Stimulated activated CD4-positive, alpha-beta T cell treated with anti-CD3 and anti-CD28 coated beads, Interleukin-15, amount 100 ng/mL, for 24 hours (primary cell): ENCODE measurements at places on chromosomes 7 and 10.

GRCh38 chr10:9786101-9786500 is 1231.6 kb upstream of the CELF2 start:
- DNase-seq = no peak

DNA sequence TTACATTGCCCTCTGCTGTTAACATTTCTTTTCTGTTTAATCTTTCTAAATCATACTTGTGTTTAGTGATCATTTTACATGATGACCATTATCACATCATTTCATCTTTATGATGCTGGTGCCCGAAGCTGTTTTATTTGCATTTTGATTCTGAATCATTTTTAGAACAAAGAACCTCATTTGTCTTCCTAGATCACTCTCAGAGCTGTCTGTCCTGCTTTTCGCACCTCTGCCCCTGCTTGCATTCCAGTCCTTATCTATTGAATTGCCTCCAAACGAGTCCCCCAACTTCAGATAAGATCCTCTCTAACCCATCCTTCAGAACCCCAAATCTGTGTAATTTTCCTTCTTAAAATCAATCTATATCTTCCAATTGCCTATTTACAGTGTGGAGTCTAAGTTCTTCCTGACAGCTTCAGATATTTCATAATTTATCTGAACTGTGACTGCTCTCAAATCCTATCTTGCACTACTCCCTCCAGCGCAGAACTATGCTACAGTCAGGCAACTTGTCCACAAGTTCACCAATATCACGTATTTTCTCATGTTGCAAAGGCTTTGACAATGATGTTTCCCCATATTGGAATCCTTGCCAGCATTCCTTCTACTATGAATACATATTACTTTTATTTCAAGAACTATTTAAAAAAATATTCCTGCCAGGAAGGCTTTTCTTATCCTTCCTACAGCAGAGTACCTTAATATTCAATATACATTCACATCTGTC is 346.5 kb upstream of the CACNA2D1 start:
- DNase-seq = no peak

GRCh38 chr7:145293228-145293701 is 457.4 kb upstream of the TPK1 start:
- DNase-seq = no peak

DNA sequence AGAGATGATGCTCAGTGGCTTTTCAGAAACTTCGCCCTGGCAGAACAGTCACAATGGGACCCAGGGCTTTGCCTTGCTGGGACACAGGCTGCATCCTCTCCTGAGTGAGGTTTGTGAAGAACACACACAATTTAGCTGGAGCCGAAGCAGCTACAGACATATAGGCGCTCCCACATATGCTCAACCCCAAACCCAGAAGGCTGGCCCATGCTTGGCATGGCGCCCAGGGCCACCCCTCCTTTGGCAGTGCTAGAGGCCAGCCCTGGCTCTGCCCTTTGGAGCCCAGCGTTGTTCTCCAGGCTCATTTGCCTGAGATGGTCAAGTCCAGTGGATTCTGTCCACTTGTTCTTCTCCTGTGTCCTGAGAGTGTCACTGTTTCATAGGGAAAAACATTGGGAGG is 94.4 kb downstream of the WDFY4 start:
- DNase-seq = no peak
